ENCODE measurements at places on chromosomes 2 and 18.

DNA sequence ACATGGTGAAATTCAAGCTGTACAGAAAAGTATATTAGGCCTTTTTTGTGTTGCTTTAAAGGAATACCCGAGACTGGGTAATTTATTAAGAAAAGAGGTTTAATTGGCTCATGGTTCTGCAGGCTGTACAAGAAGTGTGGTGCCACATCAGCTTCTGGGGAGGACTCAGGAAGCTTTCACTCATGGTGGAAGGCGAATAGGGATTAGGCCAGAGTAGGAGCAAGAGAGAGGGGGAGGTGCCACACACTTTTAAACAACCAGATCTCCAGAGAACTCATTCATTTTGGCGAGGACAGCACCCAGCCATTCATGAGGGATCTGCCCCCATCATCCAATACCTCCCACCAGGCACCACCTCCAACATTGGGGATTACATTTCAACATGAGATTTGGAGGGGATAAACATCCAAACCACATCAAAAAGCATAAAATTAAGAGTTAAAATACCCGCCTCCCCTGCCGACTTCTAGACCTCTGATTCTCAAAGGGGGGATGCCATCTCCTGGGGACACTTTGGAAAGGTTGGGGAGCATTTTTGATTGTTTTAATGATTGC lies 15.1 kb upstream of the LIPG start:
- no peak for DNase-seq

DNA sequence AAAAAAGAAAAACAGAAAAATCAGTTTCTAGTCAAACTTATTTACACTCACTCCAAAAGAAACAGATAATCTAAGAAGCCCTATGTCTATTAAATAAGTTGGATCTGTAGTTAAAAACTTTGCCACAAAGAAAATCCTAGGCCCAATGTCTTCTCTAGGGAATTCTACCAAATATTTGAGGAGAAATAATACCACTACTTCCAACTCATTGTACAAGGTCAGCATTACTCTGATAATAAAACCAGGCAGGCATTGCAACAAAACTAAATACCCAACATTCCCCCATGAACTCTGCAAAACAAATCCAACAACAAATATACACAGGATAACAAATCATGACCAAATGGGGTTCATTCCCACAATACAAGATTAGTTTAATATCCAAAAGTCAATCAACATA lies 73.8 kb upstream of the ST8SIA5 start:
- no peak for DNase-seq

- no peak for DNase-seq
Observed at GRCh38 chr2:64287202-64287740, 143.1 kb upstream of the PELI1 start.

DNA sequence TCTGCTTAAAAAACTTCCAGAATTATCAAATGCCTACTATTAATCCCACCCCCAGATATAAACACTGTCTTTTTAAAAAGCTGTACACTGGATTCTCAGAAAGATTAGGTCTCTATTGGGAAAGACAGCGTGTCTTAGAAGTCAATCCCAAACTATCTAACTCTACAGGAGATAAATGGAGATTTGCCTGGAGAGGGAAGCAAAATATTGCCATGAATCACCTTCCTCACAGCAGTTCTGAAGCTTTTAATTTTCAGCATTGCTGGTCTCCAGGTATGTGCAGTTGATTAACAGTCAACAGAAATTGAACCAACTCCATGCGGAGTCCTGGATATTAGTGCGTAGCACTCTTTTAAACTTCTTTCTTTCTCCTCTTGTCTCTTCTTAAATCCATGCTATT lies 122.2 kb downstream of the DSC3 start:
- no peak for DNase-seq

DNA sequence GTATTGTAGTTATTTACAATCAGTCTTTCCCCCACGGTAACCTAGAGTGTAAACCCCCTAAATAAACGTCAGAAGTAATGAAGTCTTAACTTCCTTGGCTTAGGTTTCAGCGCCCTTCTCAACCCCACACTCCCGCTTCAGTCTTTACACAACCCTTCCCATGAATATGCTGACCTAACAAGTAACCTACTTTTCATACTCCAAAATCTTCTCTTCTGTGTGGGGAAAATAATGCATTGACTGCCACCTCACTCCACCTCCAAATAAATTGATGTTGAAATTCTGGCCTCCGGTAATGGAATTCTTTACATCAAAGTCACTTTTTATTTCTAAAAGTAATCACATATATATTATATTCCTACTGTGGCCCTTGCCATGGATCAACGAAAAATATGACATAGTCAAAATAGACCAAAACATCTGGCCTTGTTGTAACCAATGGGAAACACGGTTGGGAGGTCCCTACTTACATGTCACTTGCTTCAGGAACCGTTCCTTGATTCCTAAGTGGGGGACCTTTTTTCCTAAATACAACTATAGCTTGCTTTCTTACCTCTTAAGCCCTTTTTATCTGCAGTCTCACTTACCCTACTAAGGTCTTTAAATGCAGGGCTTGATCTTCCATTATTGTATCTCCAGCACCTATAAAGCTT lies 961 bp downstream of the GEN1 start:
- no peak for DNase-seq

DNA sequence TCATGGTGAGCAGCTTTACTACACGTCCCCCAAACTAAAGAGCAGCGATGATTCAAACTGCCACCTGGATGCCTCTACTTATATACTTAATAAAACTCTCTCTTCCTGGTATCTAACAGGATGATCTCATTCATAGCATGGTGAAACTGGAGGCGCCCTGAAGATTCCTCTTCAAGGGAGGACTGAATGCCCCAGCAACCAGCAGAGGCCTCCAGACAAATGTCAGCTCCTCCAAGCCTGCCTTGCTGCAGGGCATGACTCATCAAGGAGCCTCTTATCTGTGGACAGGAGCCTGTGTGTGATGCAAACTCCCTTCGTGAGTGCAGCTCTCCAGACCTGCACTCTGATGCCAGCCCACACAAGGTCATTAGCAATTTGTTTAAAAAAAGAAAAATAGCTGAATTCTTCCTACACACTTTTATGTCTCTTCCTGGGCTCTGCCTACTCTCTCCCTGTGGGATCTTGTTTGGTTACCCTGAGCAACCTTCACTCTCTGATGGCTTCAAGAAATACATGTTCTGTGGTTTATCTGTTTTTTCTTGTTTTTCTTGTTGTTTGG lies 30.2 kb downstream of the LONRF2 start:
- peak; percentile 42 for DNase-seq

- DNase-seq = no peak
Observed at GRCh38 chr2:109239720-109240119, 110.7 kb downstream of the SH3RF3 start.

DNA sequence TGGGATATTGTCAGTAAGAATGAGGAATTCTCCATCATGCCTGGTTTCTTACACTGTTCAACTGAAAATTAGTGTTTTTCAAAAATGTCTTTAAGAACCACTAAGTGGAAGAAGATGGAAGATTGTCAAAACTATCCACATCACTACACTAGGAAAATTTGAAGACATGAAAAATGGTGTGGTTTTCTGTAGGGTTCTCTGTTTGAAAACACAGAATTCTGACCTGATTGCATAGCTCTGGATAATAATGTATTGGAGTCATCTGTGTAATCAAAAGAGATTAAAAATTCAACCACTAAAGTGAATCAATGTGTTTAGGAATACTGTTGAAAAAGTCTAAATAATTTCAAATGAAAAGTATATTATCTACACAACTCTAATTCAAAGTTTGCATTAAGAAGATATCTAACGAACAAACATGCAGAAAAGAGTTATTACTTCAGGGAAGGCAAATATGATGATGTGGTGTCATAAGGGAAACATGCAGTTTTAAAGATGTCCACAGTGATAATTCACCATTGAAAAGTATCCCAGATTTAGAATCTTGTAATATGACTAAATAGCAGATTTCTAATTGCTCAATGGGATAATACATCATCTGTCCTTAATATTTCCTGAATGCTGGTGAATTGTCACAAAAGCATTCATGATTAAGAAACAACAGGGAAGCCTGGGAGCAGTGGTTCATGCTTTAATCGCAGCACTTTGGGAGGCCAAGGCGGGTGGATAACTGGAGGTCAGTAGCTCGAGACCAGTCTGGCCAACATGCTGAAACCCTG lies 116.9 kb downstream of the ERBB4 start:
- no peak for DNase-seq

GRCh38 chr2:43174368-43174916 lies 52.0 kb downstream of the ZFP36L2 start:
- DNase-seq = no peak

- no peak for DNase-seq
Observed at GRCh38 chr2:165762723-165763122, 31.3 kb downstream of the GALNT3 start.

DNA sequence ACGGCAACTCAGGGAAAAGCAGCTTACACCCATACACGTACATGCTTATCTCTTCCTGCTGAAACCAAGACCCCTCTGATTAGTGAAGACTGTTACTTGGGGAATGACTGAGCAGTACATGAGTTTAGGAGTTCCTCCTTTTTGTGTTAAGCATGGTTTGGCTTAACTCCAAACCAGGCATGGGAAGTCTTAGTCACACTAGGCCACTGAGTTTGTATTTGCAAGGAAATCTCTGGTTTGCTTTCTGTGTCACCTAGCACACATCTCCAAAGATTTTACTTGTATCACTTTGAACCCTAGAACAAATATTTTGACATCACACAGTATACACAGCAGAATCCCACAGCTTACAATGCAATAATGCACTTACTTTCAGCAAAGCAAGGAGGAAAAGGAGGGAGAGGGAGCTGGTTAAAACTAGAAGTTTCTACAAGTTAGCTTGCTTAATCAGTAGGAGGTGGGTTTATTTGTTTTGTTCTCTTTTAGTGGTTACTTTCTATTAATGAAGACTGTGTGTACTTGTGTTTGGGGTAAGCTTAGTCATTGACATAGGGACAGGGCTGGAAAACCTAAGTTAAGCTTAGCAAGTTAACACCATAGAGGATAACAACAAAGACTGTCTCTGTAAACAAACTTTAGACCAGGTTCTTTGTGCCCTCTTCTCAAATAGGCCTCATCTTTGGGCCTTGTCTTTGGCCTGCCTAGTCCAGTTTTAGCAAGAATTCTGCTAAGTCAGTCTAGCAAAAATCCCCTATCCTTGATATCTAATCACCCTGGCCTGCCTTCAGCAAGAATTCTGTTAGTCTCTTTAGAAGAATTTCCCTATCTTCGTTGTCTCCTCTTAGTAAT lies 219.4 kb downstream of the MREG start:
- peak; percentile 48 for DNase-seq

GRCh38 chr2:62084801-62085200 lies 111.1 kb upstream of the B3GNT2 start:
- no peak for DNase-seq

- DNase-seq = no peak
Observed at GRCh38 chr2:6605836-6606505, 259.7 kb downstream of the CMPK2 start.

DNA sequence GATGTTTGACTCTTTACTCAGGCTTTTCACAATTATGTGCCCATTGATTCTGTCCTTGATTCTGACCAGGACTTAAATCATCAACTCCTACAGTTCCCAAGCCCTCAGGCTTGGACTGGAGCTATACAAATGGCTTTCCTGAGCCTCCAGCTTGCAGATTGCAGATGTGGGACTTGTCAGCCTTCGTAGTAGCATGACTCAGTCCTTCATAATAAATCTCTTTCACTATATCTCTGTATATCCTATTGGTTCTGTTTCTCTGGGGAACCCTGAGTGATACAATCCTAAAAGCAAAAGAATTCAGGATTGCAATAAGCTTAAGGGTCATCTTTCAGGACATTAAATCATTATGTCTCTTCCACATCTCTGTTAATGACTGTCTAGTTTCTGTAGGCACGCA lies 356.6 kb downstream of the RIT2 start:
- no peak for DNase-seq

- no peak for DNase-seq
Observed at GRCh38 chr2:85698880-85699254, 4.7 kb downstream of the GNLY start.

DNA sequence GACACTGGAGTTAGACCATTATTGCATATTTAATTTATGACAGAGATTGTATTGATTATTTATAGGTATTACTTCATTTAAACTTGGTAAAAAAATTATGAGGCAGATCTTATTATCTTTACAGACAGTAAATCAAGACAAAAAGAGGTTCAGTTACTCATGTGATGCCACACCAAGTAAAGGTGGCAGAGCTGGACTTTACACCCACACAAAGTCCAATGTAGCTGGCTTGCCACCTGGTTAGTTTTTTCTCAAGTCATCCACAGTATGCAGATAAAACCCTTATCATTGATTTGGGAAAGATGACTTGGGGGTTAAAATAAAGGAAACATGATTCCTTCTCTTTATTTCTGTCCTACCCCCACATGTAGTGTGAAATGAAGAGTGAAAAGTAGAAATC lies 137.2 kb downstream of the CNTNAP5 start:
- no peak for DNase-seq

DNA sequence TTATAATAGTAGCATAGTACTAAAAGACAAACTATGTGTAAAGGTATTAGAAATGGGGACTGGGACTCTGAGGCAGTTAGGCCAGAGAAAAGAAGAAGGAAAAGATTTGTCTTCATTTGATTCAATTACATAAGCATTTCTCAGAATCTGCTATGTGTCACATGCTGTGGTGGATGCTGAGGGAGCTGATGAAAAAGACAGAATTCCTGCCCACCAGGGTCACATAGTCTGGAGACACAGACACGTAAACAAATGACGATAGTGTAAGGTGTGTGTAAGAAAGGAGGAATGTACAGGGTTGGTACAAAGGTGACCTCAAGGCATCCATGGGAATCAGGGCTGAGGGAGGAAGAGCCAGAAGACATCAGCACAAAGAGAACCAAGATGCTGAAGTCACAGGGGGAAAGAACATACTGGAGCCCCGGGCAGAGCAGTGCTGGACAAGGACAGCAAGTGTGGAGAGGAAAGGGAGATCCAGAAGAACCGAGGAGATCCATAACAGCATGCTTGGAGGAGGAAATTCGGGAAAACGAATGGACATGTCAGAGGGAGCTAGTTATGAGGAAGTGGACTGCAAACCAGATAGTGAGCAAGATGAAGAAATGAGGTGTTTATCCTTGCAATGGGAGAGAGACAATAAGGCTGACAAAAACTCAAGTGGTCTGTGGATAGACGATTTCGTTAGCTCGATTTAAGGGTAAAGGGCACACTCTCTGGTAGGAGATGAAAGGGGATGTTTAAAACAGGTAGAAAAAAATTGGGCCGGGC lies 1.2 kb upstream of the MAPRE3 start:
- DNase-seq = no peak

DNA sequence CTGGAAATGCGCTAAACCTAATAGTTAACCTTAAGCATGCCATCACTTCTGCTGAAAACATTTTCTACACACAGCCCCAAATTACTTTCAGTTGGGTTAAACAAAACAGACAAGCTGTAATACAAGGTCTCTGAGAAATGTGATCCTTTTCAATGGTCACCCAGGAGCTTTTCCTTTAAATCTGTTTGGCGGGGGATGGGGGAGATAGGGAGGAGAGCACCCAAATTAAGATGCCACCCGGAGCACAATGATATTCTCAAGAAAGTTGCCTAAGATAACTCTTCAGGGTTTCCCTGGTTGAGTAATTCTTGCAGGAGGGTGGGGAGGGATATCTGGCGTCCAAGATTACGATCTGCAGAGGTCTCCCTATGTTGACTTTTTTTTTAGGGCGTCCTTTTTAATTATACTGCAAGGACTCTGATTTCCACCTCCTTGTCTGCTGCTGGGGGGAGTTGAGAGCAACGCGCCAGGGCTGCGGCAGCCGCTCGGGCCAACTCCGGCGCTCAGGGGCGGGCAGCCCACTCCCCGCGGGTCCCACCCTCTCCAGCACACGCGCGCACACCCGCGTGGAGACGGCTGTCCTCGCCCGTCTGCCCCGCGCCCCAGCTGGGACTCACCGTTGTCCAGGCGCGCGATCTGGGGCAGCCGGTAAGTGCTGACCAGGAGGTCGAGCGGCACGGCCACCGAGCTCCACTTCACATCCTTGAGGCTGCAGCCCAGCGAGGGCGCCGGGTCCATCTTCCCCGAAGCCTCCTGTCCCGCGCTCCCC lies 807 bp downstream of the GAREM1 start:
- DNase-seq = no peak
